ENCODE measurements at places on chromosomes 1 and 21.
A peak's percentile ranks its signal among the peaks of the same experiment; 100 is the strongest.

GRCh38 chr1:119784191-119784781 is 15.6 kb upstream of the HMGCS2 start:
- DNase-seq, result no peak

DNA sequence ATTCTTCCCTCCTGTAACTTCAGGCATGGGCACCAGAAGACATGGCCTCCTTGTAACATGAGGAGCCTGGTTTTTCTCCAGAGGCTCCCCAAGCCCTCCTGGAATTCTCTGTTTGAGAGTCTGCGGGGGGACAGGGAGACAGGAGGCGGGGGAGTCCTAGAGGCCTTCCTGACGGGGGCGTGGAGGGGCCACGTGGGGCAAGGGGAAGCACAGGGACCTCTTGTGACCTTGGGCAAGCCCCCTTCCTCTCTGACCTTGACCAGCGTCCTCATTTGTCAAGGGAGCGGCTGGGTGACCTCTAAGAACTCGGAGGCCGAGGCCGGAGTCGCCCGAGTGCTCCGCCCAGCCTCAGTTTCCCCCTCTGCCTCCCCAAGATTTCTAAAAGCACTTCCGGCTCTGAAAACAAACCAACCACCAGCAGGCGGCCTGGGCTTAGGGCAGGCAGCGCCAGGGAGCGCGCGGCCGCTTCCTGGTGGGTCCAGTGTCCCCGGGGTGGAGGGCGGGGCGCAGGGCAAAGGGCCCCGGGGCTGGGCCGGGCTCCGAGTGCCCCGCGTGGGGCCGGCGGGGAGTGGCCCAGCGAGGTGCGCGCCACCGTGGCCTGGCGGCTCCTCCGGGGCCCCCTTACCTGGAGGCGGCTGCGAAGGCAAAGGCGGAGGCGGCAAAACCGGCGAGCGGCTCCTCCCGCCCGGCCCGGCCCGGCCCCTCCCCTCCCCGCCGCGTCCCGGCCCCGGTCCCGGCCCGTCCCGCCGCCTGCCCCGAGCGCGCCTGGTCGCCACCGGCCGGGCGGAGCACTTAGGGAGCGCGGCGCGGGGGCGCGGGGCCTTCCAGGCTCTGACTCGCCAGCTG is at the start of gene TMCO4:
TMCO4 (minus strand) TSS at position 687 of the 846 bp plus-strand sequence. CDS start 19,158 bp downstream, outside the sequence.
- peak; percentile 27 for DNase-seq

- DNase-seq, result no peak
Measured at GRCh38 chr21:35024071-35024420, 25.1 kb downstream of the RUNX1 start.

DNA sequence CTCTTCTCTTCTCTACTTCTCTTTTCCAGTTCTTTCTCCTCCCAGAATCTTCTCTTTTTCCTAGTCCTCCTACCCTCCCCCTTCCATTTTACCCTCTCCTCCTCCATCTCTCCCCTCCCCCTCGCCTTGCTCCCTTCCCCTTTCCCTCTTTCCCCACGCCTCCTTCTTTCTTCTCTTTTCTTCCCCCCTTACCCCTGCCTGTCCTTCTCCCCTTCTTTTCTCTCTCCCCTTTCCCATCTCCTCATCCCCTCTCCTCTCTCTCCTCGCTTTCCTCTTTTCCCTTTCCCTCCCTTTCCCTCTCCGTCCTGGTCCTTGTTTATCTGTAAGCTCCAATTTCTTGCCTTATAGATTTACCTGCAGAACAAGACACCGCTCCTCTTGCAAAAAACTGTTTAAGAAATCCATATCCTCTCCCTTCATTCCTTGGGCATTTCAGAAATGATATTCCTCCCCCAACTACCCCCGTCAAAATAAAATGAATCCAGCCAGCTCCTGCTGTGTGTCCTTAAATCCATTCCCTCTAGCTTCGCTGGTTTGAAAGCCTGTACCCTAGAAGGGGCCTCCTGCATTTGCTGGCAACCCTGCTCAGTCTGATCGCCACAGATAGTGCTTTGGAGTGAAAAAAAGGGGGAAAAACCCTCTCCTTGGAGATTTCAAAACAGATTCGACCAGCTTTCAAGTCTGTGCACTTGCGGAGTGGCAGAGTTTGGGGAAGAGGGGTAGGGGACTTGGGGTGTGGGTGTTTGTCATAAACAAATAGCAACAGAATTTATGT is 89.4 kb downstream of the PAPPA2 start:
- no peak for DNase-seq

GRCh38 chr1:35030756-35031446 is 844 bp downstream of the ZMYM6 start:
- peak; percentile 45 for DNase-seq

DNA sequence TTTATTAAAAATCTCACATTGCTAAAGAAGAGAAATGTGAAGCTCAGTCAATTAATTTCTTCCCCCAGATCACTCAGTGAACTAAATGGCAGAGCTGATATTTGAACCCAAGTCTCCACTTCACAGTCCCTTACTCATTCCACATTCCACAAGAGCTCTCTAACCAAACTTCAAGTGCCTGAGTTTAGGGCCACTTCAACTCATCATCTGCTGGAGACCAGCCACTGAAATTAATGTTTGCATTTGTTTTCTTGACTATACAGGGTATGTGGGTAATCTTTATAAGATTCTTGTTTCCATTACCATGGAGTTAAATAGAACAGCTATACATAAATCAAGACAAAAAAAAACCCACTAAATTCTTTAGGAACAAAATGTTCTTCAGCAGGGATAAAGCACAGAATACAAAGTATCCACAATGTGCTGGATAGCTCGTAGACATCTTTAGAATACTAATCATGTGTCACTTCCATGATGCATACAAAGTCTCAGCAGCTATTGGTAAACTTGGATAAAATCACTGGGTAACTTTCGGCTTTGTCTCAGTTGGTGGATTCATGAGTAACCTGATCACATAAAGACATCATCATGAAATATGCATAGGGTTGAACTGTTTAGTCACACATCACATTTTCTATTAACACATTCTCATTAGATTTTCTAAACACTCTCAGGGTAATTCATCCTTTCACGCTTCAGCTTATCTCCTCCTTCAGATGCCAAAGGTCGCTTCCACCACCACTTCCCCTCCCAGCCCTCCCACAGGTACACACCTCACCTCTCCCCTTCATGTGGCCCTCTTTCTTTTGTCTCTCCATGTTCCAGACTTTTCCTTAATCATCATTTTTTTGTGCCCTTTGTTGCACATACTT is 89.8 kb downstream of the LRRC53 start:
- DNase-seq, result no peak

GRCh38 chr1:32014199-32014947 is 705 bp downstream of the KHDRBS1 start:
- peak; percentile 49 for DNase-seq

- DNase-seq, result peak; percentile 15
Measured at GRCh38 chr1:231419147-231419546, 2.9 kb downstream of the EGLN1 start.

DNA sequence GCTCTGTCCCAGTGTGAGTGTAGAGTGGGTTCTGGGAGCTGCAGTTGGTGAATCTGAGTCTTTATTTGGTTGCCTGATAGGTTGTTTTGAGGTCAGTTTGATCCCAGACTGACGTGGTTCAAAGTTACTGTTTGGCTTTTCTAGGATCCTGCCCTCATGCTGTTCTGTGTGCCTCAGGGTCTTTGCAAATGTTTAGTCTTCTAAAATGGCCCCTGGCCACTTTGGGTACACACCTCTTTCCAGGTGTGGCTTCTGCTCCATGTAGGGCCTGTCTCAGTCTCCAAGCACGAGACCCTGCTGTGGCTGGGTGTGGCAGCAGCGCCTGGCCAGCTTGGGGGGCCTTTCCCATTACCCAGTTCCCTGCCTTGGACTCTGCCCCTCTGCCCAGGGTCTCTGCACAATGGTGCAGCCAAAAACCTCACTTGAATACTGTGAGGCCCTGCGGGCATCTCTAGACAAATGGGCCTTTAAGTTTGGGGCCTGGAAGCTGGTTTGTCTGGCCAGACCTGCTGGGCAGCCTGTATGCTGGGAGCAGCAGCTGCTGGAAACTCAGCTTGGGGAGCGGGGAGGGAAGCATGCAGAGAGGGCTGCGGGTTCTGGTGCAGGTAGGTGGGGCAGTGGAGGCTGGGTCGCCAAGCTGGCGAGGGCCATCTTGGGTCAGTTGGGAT is 5.6 kb downstream of the PTPRF start:
- no peak for DNase-seq

- DNase-seq, result no peak
Measured at GRCh38 chr1:240074422-240074821, 17.3 kb upstream of the FMN2 start.

DNA sequence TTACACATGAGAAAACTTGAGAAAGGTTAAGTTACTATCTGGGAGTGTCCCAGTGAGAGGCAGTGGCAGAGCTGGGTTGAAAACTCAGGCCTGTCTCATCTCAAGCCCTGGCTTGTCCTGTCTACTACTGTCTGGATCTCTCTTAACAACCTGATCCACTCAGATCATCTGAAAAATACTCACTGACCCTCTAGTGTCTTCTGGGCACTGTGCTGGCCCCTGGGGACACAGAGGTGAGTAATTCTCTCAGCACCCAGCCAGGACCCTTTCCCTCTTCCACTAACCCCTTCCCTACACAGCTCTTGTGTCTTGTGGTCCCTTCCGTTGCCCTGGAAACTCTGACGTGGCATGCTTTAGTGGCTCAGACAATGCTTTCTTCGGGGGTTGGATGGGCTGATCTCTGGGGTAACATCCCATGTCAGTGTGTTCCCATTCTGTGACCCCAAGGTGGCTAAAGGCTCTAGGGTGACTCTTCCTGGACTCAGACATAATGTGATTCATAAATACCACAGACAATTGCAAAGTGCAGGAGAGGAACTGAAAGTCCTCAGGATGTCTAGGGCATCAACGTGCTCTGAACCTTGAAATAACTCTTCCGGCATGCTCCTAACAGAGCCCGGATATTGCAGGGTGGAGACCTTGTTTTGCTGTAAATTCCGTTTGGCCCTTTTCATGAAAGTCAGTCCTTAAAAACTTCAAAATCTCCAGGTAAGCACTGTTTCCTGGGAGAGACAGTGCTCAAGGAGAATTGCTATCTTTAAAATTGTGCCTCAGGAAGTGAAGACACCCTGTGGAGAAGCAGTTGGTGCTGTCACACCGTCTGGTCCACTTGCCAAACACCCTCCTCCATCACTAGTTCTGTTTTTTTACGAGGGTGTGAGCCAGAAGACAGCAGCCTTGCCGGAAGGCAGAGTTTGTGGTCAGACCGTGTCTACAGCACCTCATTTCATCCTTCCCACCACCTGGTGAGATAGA is 4.0 kb downstream of the SHISAL2A start:
- peak; percentile 96 for DNase-seq

DNA sequence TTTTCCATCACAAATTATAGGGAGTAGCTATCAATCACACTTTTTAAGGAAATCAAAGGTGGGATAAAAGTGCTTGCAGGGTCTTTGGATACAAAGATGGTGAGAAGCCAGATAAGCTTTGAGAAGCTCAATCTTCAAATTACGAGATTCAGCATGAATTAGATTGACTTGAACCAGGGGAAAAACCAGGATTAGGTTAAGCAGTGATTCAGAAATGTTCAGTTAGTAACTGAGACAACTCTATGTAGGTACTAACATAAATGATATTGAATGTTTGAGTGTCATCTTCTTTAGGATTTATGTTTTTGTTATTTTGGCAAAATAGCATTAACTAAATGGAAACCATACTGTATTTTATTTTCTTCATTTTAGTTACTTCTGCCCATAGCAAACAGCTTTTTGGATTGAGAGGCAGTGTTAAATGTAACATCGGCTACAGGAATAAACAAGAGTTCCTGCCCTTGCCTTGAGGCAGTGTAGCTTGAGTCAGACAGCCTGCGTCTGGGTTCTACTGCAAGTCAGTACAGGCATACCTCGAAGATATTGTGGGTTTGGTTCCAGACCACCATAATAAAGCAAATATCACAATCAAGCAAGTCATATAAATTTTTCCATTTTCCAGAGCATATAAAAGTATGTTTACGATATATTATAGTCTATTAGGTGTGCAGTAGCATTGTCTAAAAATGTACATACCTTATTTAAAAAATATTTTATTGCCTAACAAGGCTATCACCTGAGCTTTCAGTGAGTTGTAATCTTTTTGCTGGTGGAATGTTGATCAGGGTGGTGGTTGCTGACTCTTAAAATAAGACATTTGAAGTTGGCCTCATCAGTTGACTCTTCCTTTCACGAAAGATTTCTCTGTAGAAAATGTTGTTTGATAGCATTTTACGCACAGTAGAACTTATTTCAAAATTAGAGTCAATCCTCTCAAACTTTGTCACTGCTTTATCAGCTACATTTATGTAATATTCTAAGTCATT is 36.9 kb upstream of the BACH1 start:
- no peak for DNase-seq

GRCh38 chr1:199404191-199404590 is 623.3 kb upstream of the NR5A2 start:
- no peak for DNase-seq

DNA sequence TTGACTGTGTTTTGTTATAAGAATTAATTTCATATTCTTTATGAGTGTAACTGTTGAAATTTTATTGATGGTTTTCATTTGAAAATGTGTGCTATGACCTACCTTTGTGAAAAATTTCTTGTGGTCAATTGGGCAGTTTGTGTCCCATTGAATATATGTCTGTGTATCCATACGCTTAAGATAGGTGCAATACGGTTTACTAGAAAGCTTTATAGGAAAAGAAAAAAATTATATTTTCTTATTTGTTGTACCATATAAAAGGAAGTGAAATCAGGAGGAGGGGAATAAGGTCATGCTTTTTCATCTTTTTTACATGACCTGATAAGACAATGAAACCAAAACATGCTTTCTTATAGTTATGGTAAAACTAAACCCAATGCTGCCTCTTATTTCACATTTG is 807.7 kb downstream of the USP25 start:
- DNase-seq, result no peak

DNA sequence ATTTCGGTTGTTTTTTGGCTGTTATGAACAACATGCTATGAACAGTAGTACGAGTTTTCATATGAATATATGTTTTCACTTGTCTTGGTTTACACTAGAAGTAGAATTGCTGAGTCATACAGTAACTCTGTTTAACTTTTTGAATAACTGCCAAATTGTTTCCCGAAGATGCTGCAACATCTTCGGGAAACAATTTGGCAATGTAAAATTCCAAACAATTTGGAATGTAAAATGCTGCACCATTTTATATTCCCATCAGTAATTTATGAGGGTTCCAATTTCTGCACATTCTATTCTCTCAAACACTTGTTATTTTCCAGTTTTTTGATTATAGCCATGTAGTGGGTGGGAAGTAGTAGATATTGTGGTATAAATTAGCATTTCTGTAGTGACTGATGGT is 11.6 kb downstream of the PCBP3 start:
- DNase-seq, result no peak

GRCh38 chr1:9196129-9197040 is 38.2 kb upstream of the H6PD start:
- DNase-seq, result peak; percentile 70

All from OCI-LY7 (cell line).